Memory B cell (primary cell): ENCODE measurements at places on chromosomes 11 and 22.

GRCh38 chr11:8767466-8768142 lies 85.0 kb downstream of the RPL27A start:
- no peak for DNase-seq
- H3K27ac ChIP-seq, result no peak overlapping the region
- no peak overlapping the region for H3K4me3 ChIP-seq

DNA sequence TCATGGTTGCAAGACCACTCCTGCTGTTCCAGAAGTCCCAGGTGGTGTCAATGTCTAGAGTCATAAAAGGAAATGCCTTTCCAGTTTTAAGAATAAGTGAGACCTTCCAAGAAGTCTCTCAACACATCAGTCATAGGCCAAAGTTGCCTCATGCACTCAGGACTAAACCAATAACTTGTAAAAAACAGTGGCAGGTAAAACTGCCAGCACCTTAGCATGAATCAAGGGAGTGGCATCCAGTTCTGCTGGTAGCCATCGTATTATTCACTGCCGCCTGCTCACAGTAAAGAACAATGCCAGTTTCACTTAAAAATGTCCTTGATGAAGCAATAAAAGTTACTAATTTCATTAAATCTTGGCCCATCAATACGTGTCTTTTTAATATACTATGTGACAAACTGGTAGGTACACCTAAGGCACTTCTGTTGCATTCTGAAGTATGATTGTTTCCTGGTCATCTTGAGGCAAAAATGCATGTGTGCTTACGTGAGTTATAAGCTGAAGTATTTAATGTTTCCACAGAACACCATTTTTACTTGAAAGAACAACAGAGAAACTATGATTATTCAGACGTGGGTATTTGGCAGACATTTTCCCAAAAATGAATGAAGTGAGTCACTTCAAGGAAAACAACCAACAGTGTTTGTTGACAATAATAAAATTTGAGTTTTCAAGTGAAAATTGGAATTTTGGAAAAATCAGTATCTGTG lies 125.2 kb upstream of the SNX19 start:
- H3K4me3 ChIP-seq, result no peak overlapping the region
- H3K27ac ChIP-seq, result no peak overlapping the region
- no peaks in the 10 kb centered on the region for H3K4me1 ChIP-seq
- no peak for DNase-seq
- peaks cover 1% of the 10 kb centered on the region for H3K27me3 ChIP-seq

- H3K36me3 ChIP-seq, result no peaks in the 10 kb centered on the region
- H3K27me3 ChIP-seq, result no peaks in the 10 kb centered on the region
- no peak overlapping the region for H3K27ac ChIP-seq
These were observed 58.1 kb downstream of the WNT11 start for GRCh38 chr11:76148231-76148630.

DNA sequence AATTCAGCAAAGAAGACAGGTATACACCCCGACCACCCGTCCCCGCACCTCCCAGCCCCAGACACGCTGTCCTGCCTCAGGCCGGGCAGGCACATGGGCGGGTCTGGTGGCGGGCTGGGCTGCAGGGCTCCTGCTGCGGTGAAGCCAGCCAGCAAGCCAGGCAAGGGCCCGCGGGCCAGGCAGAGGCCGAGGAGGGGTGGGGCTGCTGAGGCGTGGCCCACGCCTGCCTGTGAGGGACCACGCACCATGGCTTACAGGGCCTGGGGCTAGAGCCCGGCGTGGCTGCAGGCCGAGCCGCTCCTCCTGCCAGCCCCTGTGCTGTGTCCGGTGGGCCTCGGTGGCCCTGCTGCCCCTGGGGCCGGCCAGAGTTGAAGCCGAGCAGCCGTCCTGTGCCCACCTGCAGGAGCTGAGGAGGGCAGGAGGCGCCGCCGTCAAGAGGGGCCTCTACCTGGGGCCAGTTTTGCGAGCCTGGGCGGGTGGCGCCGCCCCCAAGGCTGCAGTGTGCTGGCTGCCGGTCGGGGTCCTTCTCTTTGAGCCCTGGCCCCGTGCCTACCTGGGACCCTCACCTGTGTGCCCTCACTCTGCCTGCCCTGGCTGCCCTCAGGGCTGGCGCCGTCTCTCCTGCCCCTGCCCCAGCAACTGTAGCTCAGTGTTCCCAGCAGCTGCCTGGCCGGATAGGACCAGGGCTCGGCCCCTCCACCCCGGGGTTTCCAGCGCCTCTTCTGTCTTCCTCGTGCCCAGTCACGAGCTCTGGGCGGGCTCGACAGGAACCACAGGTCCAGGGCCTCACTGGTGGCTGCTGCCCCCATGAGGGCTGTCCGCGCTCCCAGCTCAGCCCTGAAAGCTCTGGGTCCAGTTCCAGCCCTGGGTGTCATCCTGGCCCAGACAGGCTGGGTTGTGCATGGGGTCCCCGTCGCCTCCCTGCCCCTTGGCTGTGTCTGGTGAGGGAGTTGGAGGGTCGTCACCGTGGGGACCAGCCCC lies 38.4 kb downstream of the MOB2 start:
- no peaks in the 10 kb centered on the region for H3K36me3 ChIP-seq
- no peak overlapping the region for H3K27ac ChIP-seq
- peaks cover 4% of the 10 kb centered on the region for H3K27me3 ChIP-seq

DNA sequence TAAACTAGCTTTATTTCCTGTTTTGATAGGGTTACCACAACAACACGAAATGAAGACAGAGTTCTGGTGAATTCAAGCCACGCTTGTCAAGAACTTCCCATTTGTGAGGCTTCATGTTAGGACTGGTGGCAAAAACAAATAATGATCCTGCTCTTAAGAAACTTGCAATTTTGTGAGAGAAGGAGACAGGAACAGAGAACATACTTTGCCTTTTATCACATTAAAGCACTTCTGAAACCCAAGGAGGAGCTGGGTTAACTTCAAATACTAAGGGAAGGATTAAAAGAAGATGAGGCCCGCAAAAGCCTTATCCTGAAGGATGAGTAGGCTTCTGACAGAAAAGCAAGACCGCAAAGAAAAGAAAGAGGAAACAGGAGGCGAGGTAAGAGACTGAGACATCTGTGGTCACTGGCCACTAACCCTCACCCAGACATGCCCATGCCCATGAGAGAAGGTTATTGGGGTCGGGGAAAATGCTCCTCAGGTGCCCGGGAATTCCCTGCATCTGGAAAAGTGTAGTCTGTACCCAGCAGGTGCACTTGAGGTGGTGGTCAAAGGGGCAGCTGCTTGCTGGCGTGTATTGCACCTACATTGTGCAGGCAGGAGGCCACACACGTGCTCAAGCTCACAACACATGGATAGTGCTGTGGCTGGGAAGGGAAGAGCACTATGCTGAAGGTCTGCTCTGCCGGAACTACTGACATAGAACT lies 50.5 kb downstream of the MAPK1 start:
- peaks cover 45% of the 10 kb centered on the region for H3K4me1 ChIP-seq
- H3K36me3 ChIP-seq, result peaks cover 6% of the 10 kb centered on the region
- peak overlapping the region; percentile 99 for H3K27ac ChIP-seq

- no peak for DNase-seq
- H3K36me3 ChIP-seq, result no peaks in the 10 kb centered on the region
- H3K27me3 ChIP-seq, result peaks cover 6% of the 10 kb centered on the region
- H3K4me1 ChIP-seq, result no peaks in the 10 kb centered on the region
- H3K4me3 ChIP-seq, result no peak overlapping the region
- no peak overlapping the region for H3K27ac ChIP-seq
These were observed 81.0 kb downstream of the FBXO7 start for GRCh38 chr22:32555581-32555980.

GRCh38 chr11:129230006-129230405 lies 37.9 kb upstream of the ARHGAP32 start:
- no peak for DNase-seq
- H3K27ac ChIP-seq, result no peak overlapping the region
- no peaks in the 10 kb centered on the region for H3K4me1 ChIP-seq
- H3K4me3 ChIP-seq, result no peak overlapping the region
- no peaks in the 10 kb centered on the region for H3K27me3 ChIP-seq
- peaks cover 6% of the 10 kb centered on the region for H3K36me3 ChIP-seq

- no peak for DNase-seq
- H3K27ac ChIP-seq, result peak overlapping the region; percentile 80
- H3K4me3 ChIP-seq, result peak overlapping the region; percentile 78
- peaks cover 14% of the 10 kb centered on the region for H3K4me1 ChIP-seq
- no peaks in the 10 kb centered on the region for H3K36me3 ChIP-seq
- H3K27me3 ChIP-seq, result no peaks in the 10 kb centered on the region
These were observed 80.7 kb upstream of the PPARA start for GRCh38 chr22:46069521-46070214.

GRCh38 chr22:33362702-33363101 lies 304.5 kb upstream of the SYN3 start:
- H3K4me1 ChIP-seq, result peaks cover 7% of the 10 kb centered on the region
- peaks cover 1% of the 10 kb centered on the region for H3K27me3 ChIP-seq
- H3K4me3 ChIP-seq, result no peak overlapping the region
- no peak for DNase-seq
- no peak overlapping the region for H3K27ac ChIP-seq
- H3K36me3 ChIP-seq, result peaks cover 11% of the 10 kb centered on the region

DNA sequence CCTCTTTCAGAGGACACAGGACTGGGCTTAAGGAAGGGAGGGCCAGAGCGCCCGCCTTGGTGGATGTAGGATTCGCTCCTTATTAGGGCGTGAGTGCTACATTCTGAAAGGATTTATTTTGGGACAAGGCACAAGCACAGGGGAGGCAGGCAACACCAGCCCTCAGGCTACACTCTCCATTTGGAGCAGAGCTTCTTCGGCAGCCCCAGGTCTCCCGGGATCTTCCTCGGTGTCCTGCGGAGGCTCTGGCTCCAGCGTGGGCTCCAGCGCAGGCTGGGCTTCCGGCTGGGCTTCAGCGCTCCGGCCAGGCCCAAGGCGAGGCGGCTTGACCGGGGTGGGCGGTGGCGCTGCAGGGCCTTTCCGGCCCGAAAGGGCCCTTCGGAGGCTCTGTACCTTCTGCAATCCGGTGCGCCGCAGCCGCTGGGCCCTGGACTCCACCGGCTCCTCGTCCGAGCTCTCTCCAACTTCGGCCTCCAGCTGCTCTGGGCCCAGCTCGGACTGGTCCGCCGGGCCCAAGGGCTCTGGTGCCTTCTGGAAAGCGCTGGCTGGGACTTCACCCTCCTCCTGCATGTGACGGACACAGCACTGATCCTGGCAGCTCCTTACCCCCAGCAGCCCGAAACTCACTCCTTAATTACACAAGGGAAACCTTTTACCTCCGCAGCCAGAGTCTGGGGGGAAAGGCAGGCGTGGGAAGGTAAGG lies 1.1 kb downstream of the CAVIN3 start:
- DNase-seq, result no peak
- no peak overlapping the region for H3K4me3 ChIP-seq

- peaks cover 31% of the 10 kb centered on the region for H3K4me1 ChIP-seq
- no peak for DNase-seq
- peak overlapping the region; percentile 58 for H3K27ac ChIP-seq
- H3K36me3 ChIP-seq, result peaks cover 19% of the 10 kb centered on the region
- H3K4me3 ChIP-seq, result no peak overlapping the region
These were observed 83.1 kb downstream of the PTPRJ start for GRCh38 chr11:48063424-48063978.

GRCh38 chr22:27596133-27596870 lies 205.3 kb downstream of the MN1 start:
- no peak for DNase-seq
- no peaks in the 10 kb centered on the region for H3K4me1 ChIP-seq
- no peak overlapping the region for H3K4me3 ChIP-seq
